ENCODE measurements at places on chromosomes 12 and 14.

DNA sequence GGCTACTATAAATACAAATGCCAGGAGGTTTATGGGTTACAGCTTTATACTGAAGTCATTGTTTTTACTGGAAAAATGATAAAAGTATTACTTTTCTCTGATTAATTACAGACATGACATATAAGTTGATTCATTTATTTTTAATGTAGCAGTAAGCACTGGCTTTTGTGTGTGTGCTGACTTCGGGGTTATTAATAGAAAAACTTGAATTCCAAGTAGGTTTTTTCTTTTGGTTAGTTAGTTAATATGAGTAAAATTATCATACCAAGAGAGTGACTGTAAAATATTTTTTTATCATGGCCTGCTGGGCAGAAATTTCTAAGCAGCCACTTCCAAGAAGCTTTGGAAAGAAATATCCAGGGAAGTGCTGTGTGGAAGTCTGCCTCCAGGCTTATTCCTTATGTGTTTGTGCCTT lies 56.4 kb downstream of the IFT81 start:
- DNase-seq = no peak

GRCh38 chr12:89346741-89347324 lies 5.5 kb downstream of the DUSP6 start:
- DNase-seq = no peak

GRCh38 chr14:95213774-95214173 lies 56.4 kb upstream of the DICER1 start:
- no peak for DNase-seq

GRCh38 chr14:39396448-39396847 lies 35.8 kb downstream of the FBXO33 start:
- DNase-seq = no peak

GRCh38 chr14:64995291-64995690 lies 8.6 kb downstream of the FNTB start:
- no peak for DNase-seq

DNA sequence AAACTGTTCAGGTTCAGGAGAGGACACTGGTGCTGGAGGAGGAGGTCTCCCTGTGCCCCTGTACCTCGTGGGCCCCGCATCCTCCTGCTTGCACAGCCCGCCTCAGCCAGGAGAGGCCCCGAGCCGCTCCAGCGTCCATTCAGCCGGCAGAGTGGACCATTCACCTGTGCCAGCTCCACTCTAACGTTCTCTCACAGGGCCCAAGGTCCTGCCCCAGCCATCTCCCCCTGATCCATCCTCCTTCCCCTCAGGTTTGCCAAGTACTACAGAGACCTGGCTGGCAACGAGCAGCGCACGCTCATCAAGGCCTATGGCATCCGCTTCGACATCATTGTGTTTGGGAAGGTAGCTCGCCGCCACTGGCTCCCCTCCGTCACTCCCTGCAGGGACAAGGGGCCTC lies 22.2 kb downstream of the P2RX4 start:
- DNase-seq = no peak

All from stimulated activated CD4-positive, alpha-beta T cell treated with anti-CD3 and anti-CD28 coated beads, Interleukin-1b, Interleukin-23, amount 100 ng/mL, for 1 hour (primary cell).